ENCODE measurements at places on chromosomes 3 and 15.

DNA sequence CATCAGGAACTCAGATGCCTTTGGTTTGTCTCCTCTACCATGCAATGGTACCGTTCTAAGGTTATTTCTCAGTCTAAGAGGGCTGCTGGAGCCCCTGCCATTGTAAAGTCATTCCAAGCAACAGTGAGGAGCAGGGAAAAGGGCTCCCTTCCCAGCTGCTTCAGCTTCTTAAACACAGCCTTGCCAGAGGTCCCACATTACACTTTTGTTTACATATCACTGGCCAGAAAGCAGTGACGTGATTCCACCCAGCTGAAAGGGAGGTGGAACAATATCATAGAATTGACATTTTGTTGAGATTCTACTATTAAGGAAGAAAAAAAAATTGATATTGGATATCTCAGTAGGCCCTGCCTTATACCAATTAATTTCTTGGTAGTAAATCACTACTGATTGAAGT is 194.6 kb downstream of the SUCLG2 start:
- DNase-seq: no peak

- no peak for DNase-seq
These were observed 1044.6 kb upstream of the CFAP20DC start for GRCh38 chr3:60094392-60094947.

DNA sequence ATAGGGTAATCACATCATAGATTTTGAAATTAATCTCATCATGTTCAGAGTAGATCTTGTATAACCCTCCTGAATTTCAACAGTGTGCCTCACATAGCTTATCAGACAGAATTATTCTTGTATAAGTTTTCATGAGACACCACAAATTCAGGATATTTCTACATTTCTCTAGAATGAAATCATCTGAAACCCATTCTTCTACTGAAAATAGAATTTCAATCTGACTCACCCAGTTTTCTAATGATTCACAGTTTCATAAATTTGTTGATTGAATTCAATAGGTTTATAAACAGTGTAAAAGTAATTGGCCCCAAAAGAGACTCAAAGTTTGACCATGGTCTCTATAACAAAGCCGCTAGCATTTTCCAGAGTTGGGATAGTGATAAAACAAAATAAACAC is 1082.6 kb upstream of the EPHA6 start:
- no peak for DNase-seq

DNA sequence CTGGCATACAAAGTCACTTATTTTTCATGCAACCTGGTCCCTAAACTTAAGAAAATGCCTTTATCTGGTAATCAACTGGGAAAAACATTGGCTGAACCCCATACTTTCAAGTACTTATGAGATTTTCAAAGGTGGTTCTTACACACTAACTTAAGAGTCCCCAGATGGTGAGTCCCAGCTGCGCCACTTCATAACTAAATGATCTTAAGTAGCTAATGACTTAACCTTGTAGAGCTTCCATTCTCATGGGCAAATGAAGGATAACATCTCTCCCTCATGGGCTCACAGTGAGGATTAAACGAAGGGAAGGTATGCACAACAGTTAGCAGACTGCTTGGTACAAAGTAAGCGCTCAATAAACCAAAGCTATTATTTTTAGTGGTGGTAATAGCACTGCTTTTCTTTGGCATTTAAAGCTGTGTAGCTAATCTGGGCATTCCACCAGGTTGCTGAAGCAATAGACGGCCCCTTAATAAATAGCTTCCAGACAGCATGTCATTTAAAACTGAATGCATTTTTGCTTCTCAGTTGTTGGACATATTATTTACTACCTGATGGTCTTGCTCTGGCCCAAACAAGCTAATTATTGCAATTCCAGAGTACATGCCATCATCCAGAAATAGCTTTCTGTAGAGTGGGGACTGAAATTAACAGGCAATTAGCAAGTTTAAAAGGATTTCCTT is 55.4 kb downstream of the LIPC start:
- no peak for DNase-seq

- no peak for DNase-seq
These were observed 32.8 kb downstream of the IFT57 start for GRCh38 chr3:108189440-108189839.

GRCh38 chr3:187210545-187211327 is 13.4 kb downstream of the RTP1 start:
- DNase-seq: no peak

DNA sequence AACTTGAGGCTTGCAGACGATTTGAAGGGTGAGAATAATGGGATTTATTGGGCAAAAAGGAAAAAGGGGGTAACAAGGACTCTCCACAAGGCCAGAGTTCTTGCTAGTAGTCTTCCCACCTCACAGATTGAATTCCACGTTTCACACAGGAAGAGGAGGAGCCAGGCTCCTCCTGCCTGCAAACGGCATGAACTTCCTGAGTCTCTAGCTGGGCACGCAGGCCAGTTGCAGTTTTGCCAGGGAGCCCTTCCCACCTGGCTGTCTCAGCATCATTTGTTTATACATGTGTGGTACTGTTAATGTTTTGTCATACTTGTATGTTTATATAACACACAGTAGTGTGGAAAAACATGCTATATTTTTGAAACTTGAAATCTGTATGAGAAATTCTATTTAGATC is 155.0 kb downstream of the NLGN1 start:
- DNase-seq: no peak

GRCh38 chr3:97983933-97984491 is 11.8 kb upstream of the RIOX2 start:
- DNase-seq: no peak

- DNase-seq: no peak
These were observed 18.0 kb downstream of the PDIA5 start for GRCh38 chr3:123084738-123085237.

- no peak for DNase-seq
These were observed 7.3 kb downstream of the ZNF106 start for GRCh38 chr15:42483677-42484076.

DNA sequence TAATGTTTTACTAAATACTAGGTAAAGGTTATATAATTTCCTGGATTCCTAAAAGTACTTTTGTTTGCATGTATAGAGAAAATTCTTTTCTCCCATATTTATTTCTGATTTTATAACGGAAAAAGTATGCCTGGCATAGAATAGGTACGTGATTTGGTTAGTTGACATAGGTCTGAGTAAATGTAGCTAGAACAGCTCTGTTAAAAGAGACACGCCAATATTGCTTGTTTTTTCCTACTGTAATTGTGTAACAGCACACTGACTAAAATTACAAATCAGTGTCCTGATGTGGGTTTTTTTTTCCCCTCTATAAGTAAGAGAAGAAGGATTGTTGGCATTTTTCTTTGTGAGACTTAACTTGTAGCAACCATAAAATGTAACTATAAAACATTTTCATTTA is 26.7 kb downstream of the KLHL24 start:
- no peak for DNase-seq

- no peak for DNase-seq
These were observed 41.2 kb downstream of the LIPC start for GRCh38 chr15:58472821-58473581.

Data from breast epithelium (tissue), 4 donors.